Cortex of kidney (tissue), 1 donor: ENCODE measurements at places on chromosomes 5 and 9.

GRCh38 chr9:122058709-122059108 is 34.4 kb downstream of the TTLL11 start:
- DNase-seq = no peak

DNA sequence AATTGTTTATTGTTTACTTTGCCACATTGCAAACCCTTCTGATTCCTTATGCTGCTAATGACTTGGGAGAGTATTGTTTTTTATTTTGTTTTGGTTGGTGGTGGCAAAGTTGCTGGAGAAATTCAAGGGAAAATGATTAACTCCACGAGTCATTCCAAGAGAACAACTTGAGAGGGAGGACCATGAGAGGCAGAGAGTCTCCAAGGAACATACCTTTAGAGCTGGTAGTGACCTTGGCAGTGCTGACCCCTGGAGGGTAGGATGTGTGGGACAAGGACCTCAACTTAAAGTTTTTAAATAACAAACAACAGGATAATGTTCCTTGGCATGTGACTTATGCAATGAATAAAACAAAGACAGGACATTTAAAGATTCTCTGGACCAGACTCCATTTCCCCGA is 139.7 kb downstream of the LRRC70 start:
- no peak for DNase-seq

DNA sequence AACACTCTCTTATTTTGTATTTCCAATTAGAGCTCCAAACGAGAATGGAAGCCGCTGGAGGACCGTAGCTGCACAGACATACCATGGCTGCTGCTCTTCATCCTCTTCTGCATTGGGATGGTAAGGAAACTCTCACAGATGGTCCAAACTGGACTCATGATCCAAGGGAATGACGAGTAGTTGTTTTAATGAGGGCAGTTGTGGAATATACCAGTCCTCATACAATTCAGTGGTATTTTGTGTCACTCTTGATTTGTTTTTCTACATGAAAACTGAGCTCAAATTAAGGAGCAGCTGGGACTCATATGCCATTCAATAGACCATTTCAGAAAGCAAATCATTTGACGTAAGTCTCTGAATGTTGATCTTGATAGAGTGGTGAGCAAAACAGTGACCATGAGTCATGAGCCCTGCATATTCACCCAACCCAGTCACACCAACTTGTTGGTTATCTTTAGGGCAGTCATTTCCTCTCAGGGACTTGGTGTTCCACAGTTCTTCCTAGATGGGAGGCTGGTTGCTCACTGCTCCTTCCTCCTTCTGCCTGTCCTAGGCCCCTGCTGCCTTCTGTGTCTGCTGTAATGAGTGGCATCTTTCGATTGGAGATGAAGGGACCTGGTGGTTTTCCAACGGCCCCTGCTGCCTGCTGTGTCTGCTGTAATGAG is 54.9 kb downstream of the SLC44A1 start:
- no peak for DNase-seq

- no peak for DNase-seq
Observed at GRCh38 chr5:125798307-125798706, 624.9 kb upstream of the GRAMD2B start.

DNA sequence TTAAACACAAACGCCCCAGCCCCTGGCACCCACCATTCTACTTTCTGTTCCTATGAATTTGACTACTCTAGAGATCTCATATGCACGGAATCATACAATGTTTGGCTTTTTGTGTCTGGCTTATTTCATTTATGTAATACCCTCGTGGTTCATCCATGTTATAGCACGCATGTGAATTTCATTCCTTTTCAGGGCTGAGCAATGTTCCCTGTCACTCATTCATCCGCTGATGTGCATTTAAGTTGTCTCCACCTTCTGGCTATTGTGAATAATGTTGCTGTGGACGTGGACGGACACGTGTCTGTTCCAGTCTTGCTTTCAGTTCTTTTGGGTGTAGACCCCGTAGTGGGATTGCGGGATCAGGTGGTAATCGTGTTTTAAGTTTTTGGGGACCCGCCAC is 79.9 kb upstream of the BARHL1 start:
- no peak for DNase-seq

DNA sequence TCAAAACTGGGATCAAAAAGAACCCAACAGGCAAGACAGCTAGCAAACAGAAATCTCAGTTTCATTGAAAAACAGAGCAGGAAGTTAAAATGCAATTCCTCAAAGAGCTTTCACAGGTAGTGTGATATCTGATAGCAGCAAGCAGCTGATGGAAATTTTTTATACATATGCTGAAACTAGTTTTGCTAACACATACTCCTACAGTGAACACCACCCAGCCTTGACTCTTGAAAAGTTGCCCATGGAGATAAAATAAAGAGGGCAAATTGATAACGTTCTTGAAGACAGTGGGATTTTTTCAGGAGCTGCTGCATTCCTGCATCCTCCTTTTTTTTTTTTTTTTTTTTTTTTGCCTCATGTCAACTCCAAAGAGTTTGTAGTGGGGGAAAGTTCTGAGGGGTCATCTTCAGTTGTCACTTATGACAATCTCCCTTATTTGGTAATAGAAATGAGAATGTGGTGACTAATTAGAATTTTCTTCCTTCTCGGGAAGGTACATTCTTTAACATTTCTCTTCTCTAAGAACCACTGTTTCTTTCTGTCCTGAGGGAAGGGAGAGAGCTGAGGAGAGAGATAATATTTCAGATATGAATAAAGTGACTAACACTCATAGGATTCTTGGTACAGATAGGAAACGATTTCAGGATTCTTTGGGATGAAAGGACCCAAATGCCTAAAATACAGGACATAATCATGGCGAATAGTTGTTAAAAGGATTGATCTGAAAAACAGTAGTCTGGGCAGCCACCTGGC is 24.6 kb downstream of the SH3RF2 start:
- DNase-seq = no peak

GRCh38 chr5:65556718-65557117 is 6.2 kb downstream of the CENPK start:
- no peak for DNase-seq

- DNase-seq = no peak
Observed at GRCh38 chr5:147430628-147431027, 79.2 kb downstream of the DPYSL3 start.

- no peak for DNase-seq
Observed at GRCh38 chr5:140073296-140073695, 30.2 kb upstream of the NRG2 start.
